ENCODE measurements at places on chromosomes 4 and X.

- DNase-seq: no peak
Observed at GRCh38 chr4:139682741-139683151, 17.1 kb downstream of the MGST2 start.

- DNase-seq: no peak
Observed at GRCh38 chrX:136030303-136031191, 45.3 kb downstream of the SLC9A6 start.

GRCh38 chr4:39504538-39504937, 22.7 kb downstream of the UGDH start:
- no peak for DNase-seq

- no peak for DNase-seq
Observed at GRCh38 chr4:11831739-11832138, 403.0 kb upstream of the HS3ST1 start.

GRCh38 chrX:97938706-97939105, 1055.0 kb downstream of the RPA4 start:
- no peak for DNase-seq

GRCh38 chr4:154707877-154708276, 35.9 kb upstream of the LRAT start:
- DNase-seq: peak; percentile 2

DNA sequence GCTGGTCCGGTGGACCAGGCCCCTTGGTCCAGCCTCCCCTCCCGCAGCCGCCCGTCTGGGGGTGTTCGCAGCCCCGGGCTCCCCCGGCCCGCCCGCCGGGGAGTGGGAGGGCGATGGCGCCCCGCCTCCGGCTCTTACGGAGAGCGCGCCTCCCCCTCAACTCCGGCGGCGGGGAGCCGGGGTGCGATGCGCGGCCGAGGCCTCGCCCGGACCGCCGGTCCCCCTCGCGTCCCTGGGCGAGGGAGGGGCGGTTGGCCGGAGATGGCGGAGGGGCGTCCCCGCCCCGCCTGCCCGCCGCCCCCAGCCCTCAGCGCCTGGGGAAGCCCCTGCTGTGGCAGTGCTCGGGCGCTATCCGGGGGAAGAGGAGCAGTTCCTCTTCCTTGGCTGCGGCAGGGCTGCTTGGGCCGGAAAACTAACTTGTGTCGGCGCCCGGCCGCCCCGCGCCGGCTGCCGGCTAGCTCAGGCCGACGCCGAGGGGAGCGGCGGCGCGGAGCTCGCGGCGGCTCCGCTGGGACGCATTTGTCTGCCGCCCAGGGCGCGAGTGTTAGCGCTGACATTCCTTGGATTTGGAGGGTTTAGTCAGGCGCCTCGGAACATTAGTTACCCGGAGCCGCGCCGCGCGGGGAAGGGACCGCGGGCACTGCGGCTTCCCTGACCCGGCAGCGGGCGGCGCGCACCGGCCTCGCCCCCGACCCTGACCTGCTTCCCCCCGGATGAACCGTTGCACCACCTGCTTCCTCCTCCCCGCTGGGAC, 994 bp downstream of the GALNT7 start:
- peak; percentile 62 for DNase-seq

- no peak for DNase-seq
Observed at GRCh38 chrX:130594453-130594916, 192.7 kb downstream of the RBMX2 start.

DNA sequence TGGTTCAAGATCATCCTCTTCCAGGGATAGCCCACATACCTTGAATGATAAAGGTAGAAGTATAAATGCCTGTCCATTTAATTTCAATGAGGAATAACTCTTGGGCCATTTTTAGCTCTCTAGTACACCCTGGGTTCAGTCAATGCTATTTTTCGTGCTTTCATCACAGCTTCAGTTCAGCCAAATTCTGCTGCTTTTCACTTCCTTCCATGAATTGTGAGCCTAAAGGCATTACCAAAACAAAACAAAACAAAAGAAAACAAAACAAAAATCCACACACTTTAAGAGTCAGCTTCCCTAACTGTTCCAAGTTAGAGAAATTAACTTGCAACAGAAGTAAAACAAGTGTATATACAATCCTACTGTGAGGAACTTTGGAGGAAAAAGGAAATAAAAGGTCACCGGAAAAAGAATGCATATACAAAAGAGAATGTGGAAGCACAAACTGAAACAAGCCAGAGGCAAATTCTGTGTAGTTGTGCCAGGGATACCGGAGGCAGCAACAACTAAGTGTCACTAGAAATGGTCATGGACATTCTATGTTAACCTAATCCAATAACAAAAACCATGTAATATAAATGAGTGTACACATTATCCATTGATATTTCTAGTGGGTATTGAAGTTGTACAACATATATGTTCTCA, 423.1 kb downstream of the KCTD8 start:
- no peak for DNase-seq

DNA sequence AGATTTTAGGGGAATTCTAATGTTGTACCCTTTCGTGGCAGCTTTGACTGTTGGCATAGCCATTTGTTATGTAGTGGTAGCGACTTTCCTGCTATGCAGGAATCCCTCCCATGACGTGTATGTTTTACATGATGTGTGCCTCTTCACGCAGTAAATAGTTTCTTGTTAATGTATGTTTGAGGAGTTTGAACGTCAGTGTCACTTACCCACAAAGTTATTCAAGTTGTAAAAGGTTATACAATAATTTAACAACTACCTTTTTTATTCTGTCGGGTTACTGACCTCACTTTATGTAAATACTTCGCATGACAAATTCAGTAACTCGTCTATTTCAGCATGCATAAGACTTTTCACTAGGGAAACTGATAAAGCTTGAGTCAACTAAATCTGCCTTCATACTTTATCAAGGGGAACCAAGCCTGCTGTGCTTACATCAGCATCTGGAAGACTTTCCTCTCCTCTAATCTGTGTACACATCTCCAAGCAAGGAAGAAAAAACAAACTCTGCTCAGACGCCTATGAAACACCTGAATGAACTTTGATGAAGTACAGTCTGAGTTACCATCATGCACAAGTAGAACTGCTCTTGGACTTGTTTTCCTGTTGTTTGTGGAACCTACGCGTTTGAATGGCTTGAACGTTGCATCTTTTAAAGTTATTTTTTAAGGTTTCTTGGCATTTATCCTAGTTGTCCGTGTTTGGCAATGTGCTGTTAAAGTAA, 61.2 kb downstream of the SLC9A6 start:
- DNase-seq: no peak

GRCh38 chr4:99655308-99656081, 2.1 kb downstream of the C4orf54 start:
- DNase-seq: no peak

DNA sequence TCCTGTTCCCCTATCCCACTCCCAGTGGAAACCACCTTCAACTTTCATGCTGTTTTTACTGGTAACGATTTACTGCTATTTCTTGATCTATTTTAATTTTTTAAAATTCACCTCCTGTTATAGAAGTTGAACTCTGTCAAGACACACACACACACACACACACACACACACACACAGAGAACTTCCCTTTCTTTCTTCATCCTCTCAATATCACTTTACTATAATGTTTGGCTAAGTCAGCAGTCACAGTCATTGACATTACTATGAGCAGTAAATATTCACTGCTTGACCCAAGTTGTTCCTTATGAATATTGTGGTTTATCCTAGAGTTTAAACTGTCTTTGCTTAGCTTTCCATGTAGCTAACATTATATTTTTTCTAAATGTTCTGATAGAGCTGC, 24.0 kb upstream of the SGMS2 start:
- no peak for DNase-seq

GRCh38 chrX:2351321-2351720, 149.5 kb downstream of the DHRSX start:
- DNase-seq: no peak

DNA sequence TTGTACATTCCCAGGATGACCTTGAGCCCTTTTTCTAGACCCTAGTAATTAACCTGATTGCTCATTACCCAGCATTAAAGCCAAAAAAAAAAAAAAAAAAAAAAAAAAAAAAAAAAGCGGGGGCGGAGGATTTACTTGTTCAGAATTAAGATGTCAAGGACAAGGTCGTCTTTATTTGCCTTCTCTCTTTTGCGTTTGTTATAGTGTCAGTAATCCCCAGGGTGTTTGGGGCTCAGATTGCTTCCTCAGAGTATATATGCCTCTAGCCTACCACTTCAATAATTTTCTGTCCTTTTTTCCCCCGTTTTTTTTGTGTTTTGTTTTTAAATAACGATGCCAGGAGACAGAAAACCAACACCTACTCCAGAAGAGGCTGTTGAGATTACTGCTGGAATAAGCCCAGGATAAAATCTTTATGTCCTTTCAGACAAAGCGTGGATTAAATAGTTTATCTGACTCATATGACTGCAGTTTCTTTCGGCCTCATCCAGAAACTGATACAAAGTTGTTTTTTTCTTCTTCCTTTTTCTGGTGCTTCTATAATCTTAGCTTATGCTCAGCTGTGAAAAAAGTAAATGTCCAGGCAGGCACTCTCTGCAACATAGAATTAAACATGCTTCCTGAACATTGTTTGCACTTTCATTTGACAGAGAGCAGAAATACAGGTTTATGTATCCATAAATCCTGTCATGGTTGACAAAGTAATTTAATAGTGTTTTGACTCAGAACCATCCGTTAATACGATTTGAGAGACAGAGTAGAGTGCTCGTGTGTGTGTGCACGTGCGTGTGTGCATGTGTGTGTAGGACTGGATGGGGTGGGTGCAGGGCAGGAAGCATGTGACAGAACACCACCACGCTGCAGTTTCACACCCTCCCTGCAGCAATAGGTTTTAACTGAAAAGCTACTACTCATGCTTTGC, 138.6 kb downstream of the AFF1 start:
- DNase-seq: no peak

- no peak for DNase-seq
Observed at GRCh38 chrX:123422875-123423274, 238.8 kb downstream of the GRIA3 start.

DNA sequence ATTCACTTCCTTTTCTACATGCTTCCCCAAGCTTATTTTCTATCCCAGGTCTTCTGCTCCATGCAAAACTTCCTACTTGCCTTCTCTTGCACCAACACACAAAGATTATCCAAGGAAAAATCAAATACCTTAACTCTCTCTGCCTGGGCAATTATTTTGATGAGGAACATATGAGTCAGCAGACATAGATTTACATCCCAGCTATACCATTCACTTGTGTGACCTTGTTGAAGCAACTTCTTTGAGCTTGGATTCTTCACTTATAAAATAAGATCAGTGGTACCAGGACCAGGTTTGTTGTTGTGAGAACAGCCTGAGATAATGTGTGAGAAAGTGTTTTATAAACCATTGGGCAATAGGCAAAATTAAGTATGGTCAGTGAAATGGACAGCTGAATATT, 39.1 kb upstream of the TMEM192 start:
- no peak for DNase-seq

- DNase-seq: no peak
Observed at GRCh38 chr4:136203199-136203598, 1329.1 kb downstream of the PCDH18 start.

- DNase-seq: no peak
Observed at GRCh38 chr4:82528868-82529267, 32.9 kb downstream of the TMEM150C start.

DNA sequence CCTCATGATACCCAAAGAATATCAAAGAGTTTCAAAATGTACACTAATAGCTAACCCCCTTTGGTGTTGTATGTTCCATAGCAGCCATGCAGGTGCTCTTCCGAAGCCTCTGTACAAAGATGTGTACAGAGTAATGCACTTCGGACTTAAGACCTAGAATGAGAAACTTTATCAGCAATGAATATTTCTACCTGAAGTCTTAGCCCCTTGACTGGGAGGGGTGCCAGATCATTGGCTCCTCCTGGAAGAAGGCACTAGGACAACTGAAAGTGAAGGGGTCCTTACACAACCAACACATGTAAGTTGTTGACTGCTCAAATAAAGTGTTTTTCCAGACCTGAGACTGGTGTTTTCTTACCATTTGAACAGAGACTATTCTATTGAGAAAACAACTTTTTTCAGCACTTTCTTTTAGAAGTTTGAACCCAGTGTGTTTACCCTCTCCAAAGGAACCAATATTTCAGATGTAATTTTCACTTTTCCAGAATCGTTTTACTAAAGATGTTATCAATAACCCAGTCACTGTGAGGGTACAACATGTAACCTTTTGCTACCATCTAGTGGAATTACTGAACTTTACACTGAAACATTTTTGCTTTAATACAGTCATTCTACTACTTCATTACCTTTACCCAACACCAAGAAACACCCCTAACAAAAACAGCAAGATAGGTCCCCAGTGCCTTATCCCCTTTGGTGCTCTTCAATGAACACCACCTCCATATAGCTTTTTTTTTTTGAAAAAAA, 33.3 kb upstream of the PRDX4 start:
- DNase-seq: no peak
